ENCODE measurements at places on chromosomes 3 and 15. TPM values are rescaled to one million over a fixed set of nuclear protein-coding genes. Genes with fewer than 3 reads are reported as not detected.

Gene CALML4
- total RNA-seq: 3.8 TPM

- no peak for DNase-seq
Measured at GRCh38 chr3:134357261-134357913, 16.9 kb downstream of the AMOTL2 start.

Gene GP5
- not detected for total RNA-seq

Gene SLITRK3
- total RNA-seq: not detected

DNA sequence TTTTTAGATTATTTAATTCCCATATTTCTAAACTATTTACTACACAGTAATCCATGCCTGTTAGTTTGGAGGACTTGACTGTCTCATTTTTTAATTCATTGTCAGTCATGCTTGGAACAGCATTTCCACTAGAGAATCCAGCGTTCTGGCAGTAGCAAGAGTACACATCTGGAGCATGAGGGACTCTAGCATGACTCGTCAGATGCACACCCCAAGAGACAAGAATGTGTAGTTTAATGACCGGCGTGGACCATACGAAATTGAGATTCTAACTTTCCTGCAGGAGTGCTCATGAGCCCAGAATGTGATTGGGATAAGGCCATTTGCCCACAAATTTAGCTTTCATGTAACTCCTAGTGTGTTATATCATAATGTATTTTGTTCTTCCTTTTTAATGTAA is 48.9 kb downstream of the ASB7 start:
- no peak for DNase-seq

Gene A4GNT
- not detected for total RNA-seq

DNA sequence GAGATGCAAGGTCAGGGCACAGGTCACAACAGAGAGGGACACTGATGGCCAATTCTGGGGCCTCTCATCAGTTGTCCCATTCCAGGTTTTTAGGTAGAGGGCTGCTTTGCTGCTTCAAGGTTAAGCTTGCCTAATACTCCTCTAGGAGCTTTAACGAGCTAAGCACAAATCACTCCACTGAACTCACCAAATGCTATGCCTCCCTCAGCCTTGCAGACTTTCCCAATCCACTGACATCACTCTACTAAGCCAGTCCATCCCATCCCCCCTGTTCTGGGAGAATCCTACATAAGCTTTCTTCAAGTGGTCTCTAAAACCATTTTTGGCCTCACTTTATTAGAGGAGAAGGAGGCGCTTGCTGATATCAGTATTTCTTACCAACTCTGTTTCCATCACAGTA is 24.8 kb upstream of the PDCD6IP start:
- DNase-seq: no peak

- DNase-seq: no peak
Measured at GRCh38 chr3:78116874-78117273, 1077.0 kb downstream of the ROBO2 start.

DNA sequence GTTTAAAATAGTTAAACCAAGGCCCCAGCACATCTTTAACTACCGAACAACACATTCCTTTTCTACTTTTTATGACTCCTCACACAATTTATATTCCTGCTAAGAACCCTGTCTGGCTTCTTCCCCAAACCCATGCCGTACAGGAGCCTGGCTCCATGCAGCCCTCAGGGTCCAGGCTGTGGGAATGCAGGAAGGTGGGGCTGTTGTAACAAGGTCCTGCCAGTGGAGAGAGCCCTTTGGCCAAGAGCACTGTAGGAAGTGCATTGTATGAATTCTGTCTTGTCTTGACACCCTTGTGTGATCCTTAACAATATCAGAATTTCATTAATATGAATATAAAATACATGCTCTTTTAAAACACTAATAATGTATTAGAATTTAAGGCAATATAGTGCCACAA is 563.8 kb downstream of the TBL1XR1 start:
- DNase-seq: no peak

Gene RBP2
- not detected for total RNA-seq

GRCh38 chr3:8470801-8471200 is 30.8 kb upstream of the LMCD1 start:
- no peak for DNase-seq

Gene EIF4E3
- total RNA-seq: 2.7 TPM

DNA sequence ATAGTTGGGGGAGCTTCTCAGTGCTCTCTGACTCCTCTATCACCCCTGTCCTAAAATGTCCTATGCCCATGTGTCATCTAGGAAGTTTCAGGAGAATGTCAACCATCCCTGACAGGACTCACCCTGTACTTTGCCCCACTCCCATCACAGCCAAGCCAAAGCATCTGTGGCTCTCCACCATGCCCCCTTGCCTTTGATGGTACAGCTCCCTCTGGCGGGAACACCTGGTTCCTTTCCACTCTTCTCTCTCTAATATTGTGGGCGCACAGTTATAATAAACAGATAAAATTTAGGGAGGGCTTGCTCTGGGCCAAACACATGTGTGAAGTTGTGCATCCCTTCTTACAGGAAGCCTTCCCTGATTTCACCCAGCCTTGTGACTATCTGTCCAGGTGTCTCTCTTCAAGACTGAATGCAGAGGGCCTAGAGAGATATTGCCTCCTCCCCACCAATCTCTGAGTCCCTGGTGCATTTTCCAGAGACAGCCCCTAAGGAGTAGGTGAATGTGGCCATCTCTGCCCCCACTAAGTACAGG is 62.8 kb downstream of the ISG20 start:
- no peak for DNase-seq

GRCh38 chr3:173399044-173399443 is 1.5 kb downstream of the NLGN1 start:
- peak; percentile 49 for DNase-seq

DNA sequence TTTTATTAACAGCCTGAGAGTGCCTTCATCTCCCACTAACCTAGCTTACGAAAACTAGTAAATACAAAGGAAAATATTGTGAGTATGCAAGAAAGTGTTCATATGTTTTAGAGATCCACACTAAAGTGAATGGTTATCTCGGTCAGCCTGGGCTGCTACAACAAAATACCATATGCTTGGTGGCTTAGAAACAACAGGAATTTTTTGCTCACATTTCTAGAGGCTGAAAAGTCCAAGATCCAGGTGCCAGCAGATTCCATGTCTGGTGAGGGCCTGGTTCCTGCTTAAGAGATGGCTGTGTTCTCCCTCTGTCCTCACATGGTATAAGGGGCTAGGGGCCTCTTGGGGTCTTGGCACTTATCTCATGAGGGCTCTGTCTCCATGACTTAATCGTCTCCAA is 20.5 kb upstream of the SLC30A4 start:
- no peak for DNase-seq

Gene ARMC8
- 33.9 TPM for total RNA-seq

DNA sequence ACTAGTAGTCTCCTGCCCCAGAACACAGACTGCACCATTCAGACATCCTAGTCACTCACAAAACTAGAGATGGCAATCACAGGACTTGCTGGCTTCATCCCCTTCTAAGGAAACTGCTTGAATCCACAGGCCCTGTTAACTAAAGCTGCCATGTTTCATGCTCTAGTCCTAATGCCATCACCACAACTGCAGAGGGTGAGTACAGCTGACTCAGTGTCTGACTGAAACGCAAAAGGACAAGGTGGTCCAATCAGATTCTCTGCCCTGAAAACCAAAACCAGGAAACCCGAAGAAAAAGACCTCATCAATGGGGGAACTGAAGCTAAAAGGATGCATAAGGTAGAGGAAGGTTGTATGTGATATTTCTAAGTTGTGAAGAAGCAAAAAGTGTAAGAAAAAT is 25.2 kb upstream of the TFDP2 start:
- no peak for DNase-seq

GRCh38 chr3:10140996-10141546 is 507 bp upstream of the VHL start:
- DNase-seq: no peak

Gene GATA2
- 4.0 TPM for total RNA-seq
